ENCODE measurements at places on chromosomes 3 and 15.

GRCh38 chr3:1499694-1500093 is 406.9 kb downstream of the CNTN6 start:
- DNase-seq, result no peak

DNA sequence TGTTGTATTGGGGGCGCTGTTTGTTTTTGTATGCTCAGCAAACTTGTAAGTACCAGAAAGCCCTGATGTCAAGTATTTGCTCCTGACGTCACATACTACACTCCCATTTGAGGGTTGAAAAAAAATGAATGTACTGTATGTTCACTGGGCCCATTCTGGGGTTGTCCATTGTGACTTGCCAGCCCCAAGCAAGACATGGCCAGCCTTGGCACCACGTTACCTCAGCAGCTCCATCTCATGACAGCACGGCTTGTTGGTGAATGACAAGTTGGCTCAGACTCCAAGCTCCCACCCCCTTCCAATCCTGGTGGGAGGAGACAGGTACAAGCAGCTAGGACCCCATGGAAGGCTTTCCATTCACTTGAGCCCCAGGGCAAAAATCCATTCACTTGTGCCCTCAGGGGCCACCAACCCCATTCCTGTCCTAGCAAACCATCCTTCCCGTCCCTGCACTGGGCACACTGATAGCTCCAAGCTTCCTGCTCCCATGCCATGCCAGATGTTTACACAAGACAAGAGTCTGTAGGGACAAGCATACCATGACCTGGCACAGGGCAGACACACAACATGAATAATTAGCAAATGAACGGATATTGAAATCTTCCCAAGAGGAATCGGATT is 1.6 kb downstream of the PHGR1 start:
- DNase-seq, result no peak

GRCh38 chr3:128523591-128523990 is 30.6 kb upstream of the GATA2 start:
- no peak for DNase-seq

DNA sequence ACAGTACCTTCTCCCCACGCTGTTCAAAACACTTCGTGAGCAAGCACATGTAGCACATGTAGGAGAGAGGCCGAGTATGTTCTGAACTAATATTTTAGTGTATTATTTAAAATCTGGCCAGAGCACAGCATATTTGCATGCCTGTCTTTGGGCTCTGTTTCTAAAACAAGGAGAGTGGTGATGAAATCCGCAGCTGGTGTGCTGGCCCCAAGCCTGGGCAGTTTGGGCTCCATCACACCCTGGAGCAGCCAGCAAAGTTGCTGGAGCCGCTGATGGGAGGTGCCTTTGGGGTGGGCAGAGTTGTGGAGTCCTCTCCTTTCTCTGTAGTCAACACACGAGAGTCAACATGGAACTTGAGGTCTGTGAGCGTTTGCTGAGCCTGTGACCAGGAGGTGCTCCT is 116.6 kb downstream of the SLCO3A1 start:
- DNase-seq, result no peak

DNA sequence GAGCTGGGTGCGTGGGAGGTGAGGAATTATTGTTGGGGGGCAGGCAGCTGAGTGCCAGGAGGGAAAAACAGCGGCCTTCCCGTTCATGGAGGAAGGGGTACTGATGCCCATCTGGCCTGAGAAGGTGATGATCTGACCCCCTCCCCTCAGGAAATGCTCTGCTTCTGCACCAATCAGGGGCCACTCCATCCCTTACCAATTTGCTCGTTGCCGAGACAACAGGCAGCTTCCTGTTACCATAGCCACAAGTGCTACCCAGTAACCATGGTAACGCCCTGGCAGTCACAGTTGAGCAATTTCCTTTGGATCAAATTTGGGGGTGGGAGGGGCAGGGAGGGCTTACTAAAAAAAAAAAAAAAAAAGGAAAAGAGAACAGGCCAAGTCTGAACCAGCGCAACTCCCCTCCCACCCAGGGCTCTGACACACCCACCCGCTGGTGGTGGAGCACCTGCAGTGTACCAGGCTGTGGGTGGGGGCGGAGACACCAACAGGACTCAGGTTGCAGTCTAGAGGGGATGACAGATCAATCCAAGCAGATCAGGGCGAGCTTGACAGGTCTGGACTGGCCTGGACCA is 13.7 kb downstream of the CELF6 start:
- peak; percentile 81 for DNase-seq

- no peak for DNase-seq
Observed at GRCh38 chr15:60797444-60798040, 318.6 kb upstream of the ICE2 start.

GRCh38 chr3:71585887-71586809 is 2.6 kb upstream of the FOXP1 start:
- peak; percentile 22 for DNase-seq

DNA sequence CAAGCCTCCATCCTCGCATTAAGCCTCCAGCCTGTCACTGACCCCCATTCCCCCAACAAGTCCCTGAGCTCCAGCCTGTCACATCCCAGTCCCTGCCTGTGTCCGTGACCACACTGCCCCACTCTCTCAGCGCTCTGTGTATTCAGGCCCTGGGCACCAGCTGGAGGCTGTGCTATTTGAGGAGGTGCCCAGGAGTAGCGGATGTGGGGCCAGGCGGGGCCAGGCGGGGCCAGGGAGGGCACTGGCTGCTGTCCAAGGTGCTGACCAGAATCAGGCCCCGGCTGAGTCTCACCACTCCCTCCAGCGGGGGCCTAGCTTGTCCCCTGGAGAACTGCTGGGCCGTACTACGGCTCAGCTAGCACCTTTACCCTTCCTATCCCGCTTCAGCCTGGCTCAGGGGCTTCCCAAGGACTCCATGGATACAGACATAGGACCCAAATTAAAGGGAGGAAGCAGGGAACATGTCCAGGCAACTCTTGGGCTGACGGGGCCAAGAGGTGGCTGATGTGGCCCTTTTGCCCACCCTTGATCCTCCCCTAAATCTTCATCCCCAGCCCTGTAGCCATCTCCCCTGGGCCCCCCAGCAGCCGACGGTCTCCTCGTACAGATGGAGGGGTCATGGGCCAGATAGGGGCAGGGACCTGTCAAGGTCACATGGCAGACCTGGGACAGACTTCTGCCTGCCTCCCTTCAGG is 1.1 kb downstream of the HHATL start:
- peak; percentile 68 for DNase-seq

DNA sequence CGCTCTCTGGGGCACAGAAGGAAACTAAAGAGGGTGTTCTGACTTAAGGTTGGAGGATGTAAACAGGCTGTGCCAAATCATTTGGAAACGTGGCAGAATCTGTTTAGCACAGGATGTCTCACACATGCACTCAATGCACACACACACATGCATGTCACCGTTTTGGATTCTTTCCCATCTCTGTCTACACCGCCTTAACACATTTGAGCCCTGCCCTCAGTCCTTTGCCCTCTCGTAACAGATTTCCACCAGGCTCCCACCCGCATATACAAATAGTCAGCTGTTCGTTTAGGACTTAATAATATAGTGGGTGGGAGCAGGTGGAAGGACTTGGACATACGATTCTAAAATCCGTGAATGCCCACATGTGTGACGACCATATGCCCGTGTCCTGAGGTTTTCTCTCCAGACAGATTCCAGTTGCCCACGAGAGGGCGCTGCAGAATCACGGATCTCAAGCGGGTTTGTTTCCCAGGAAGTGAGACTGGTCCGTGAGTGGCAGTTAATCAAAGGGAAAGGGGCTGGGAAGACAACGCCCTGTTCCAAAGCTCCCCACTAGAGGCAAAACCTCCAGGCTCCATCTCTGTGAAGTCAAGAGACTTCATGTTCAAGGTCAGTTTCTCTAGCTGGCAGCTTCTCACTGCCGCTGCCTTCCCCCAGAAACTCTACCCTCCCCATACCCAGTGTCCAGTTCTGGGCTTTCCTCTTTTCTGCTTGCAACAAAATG is 44.5 kb downstream of the NOX5 start:
- peak; percentile 96 for DNase-seq

DNA sequence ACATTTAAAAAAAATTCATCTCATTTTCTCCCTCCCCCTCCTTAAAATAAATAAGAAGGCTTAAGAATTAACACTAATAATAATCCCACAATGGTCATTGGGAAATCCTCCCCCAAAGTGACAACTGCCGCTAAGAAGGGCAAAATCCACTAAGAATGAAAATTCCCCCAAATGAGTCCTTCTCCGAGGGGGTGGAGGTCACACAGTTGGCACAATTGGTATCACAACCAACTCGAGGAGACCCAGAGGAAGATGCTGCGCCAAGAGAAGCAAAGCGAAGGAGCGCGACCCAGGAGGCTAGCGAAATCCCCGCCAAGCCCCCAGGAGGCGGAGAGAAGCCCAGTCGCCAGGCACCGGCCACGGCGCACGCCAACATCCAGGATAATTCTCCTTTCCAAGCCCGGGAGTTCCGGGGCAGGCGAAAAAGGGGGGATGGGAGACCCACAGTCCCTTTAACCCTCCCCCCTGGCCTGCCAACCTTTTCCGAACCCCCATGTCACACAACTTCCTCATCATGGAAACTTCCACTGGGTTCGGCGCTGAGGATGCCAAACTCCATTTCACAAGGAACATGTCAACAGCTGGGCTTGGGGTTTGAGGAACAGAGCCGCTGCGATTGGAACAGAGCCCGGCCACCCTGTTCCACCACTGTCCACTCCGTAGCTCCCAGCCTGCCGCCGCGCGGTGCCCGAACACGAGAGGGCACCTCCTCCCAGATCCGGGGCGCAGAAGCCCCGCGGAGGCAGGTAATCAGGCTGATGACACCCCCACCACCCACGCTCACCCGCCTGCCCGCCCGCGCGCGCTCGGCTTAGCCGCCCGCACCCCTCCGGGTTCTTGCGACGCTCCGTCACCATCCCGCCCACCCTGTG is 668 bp downstream of the THRB start:
- DNase-seq, result peak; percentile 60

- no peak for DNase-seq
Observed at GRCh38 chr15:93150910-93151881, 62.2 kb upstream of the RGMA start.

DNA sequence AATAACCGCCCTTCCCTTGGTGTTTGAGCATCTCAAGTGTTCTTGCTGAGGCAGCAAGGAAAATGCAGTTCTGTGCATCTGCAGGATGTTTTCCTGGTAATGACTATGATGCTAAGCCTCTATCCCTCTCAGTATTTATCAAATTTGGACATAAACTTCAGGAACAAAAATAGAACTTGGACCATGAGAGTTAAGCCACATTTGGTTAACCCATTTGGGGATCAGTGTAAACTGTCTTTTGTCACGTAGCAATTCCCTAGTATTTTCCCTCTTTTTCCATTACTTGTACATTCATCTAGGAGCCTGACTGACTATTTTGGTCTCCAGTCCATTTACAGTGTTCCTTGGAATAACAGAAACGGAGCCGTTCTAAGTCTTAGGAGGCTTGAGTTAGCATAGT is 250.8 kb downstream of the RBMS3 start:
- no peak for DNase-seq

- no peak for DNase-seq
Observed at GRCh38 chr3:40468018-40468417, 8.9 kb upstream of the ZNF619 start.

- no peak for DNase-seq
Observed at GRCh38 chr3:66629150-66629981, 128.5 kb upstream of the LRIG1 start.

GRCh38 chr3:18745472-18745871 is 320.3 kb upstream of the SATB1 start:
- no peak for DNase-seq

- DNase-seq, result no peak
Observed at GRCh38 chr3:17850448-17850847, 108.0 kb upstream of the TBC1D5 start.

DNA sequence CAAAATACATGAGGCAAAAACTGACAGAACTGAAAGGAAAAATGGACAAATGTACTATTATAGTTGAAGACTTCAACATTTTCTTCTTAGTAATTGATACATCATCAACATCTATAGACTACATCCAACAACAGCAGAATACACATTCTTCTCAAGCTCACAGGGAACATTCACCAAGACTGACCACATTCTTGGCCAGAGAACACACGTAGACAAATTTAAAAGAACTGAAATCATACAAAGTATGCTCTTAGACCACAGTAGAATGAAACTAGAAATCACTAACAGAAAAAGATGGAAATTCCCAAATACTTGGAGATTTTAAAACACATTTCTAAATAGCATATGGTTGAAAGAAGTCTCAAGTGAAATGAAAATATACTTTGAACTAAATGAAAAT is 55.1 kb upstream of the NSMCE3 start:
- DNase-seq, result no peak

- DNase-seq, result no peak
Observed at GRCh38 chr3:43489930-43490329, 131.9 kb downstream of the ANO10 start.

DNA sequence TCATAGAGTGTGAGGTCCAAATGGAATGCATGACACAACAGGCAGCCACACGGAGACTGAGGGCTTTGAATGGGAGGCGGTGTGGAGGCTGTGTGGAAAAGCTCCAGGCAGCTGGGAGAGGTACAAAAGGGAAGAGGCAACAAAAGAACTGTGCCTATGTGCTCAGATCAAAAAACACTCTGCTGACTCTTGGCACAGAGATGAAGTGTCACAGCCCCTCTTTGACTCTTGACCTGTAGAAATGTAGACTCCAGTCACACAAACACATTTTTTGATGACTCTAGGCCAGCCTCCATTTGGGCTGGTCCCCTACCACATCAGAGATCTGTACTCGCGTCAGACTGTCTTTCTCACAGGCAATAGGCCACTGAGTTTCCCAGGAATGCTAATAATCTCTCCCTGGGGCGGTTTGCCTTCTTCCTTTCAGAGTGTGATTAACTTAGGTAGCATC is 456.0 kb downstream of the TUSC7 start:
- peak; percentile 50 for DNase-seq

- DNase-seq, result no peak
Observed at GRCh38 chr3:195570344-195570743, 13.4 kb downstream of the APOD start.

- no peak for DNase-seq
Observed at GRCh38 chr15:89749951-89750559, 994 bp downstream of the MESP1 start.

GRCh38 chr3:12198301-12198700 is 39.6 kb upstream of the TIMP4 start:
- no peak for DNase-seq

Data from mesendoderm (in vitro differentiated cells).